ENCODE measurements at places on chromosomes 13 and 19.

DNA sequence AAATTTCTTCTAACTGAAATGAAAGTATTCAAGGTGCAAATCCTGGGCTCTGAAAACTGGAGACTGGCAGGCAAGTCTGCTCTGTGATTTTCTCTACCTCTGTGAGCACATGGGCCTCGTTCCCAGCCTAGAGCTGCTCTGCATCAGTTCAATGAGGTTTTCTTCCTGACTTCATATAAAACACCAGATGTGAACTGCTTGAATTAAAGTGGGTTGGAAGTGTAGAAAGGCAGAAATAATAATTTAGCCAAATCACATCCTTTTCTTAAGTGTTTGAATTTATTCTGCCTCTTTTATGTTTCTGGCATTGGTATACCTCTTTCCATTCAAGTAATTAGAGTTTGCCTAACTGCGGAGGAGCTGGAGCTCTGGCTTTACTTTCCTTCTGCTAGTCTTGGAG is 540.8 kb downstream of the OLFM4 start:
- DNase-seq = no peak

GRCh38 chr13:26558074-26558805 is 757 bp downstream of the WASF3 start:
- DNase-seq = no peak

- DNase-seq = no peak
Observed at GRCh38 chr13:78832461-78832860, 173.5 kb upstream of the OBI1 start.

DNA sequence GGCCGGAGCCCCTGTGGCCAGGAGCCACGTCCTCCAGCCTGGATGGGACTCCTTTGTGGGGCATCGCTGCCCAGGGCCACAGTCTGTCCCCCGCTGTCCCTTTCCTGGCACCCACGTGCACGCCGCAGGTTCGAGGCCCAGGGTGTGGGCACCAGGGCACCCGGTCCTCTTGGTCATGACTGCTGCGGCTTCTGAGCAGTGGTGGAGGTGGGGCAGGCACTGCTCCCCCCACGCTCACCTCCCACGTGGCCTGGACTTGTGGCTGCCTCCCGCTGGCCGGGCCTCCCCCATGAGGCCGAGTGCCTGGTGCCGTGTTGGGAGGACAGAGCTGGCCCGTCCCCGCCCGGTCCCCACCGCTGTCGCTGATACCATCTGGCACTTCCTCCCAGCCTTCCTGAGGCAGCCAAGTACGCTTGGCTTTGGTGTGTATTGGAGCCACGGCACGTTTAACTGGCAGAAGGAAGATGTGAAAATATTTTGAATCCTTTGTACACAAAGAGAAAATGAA is 12.8 kb downstream of the SPPL2B start:
- no peak for DNase-seq

- DNase-seq = no peak
Observed at GRCh38 chr19:12982648-12983047, 12.6 kb upstream of the NFIX start.

- DNase-seq = no peak
Observed at GRCh38 chr19:34994286-34994642, 5.9 kb upstream of the GRAMD1A start.

DNA sequence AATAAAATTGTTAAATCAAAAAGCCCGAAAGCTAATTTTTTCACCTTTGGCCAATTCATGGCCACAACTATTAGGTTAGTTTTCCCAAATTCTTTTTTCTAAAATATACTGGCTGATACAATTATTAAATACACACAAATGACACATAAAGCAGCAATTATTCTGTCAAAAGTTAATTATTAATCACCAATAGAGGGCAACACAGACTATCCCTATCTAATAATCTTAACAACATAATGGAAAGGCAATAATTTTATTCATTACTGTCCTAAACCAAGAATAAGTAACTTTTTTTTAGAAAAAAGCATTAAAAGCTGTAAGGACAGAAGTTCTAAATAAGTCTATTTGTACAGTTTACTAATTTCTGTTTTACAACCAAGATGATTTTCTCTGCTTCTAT is 51.7 kb downstream of the KATNAL1 start:
- DNase-seq = no peak

DNA sequence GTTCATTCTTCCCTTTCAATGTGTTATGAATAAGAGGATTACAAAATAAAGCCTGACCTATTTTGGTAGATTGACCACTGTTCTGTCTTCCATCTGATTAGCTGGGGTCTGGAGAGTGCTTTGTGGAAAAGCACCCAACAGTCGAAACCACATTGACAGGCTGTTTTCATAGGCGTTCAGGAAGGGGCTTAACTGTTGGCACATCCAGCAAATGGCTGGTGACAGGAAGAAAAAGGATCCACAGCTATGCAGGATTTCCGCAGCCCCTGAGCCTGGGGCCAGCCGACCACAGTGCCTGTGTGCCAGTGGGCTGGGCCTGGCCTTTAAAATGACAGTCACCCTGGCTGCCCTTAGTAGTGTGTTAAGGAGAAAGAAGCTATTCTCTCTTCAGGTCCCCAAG is 113.3 kb downstream of the SIPA1L3 start:
- DNase-seq = no peak
